Activated CD4-positive, alpha-beta T cell treated with anti-CD3 and anti-CD28 coated beads, Interleukin-2, amount 50 U/mL, for 16 hours (primary cell): ENCODE measurements at places on chromosomes 12 and 14.

DNA sequence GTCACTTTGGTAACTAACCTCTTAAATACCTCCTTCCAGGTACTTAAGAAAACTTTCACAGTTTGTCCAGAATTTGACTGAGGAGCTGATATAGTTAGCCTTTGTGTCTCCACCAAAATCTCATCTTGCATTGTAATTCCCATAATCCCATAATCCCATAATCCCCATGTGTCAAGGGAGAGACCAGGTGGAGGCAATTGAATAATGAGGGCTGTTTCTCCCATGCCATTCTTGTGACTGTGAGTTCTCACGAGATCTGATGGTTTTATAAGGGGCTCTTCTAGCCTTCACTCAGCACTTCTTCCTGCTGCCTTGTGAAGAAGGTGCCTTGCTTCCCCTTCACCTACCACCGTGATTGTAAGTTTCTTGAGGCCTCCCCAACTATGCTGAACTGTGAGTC, 7.8 kb upstream of the NOVA1 start:
- no peak for DNase-seq

- DNase-seq: no peak
Measured at GRCh38 chr12:130249376-130249775, 87.1 kb downstream of the FZD10 start.

GRCh38 chr12:131917139-131917710, 11.9 kb upstream of the PUS1 start:
- no peak for DNase-seq

DNA sequence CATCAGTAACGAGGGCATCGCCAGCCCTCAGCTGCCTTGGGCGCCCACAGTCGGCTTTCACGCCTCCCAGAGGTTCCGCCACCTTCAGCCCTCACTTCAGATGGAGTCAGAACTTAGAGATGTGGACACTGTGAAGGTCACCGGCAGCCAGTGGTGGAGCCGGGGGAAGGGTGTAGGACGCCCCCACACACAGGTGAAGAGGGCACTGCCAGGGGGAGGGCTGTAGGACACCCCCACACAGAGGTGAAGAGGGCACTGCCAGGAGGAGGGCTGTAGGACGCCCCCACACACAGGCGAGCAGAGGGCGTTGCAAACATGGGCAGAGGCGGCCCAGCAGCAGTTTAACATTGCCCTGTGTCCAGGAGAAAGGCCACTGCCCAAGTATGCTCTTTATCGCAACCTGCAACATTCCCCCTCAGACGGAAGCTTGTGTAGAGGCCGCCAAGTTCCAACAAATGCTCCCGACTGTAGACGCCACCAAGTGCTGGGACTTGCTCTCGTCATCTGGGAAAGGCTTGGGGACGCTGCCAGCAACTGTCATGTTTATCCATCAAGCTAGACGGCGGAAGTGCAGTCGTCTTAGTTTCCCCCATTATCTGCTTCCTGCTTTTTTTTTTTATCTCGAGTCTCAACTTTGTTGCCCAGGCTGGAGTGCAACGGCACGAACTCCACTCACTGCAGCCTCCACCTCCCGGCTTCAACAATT, 4.9 kb upstream of the ANKLE2 start:
- no peak for DNase-seq

GRCh38 chr12:93109551-93110203, 180.6 kb upstream of the EEA1 start:
- DNase-seq: peak; percentile 25

DNA sequence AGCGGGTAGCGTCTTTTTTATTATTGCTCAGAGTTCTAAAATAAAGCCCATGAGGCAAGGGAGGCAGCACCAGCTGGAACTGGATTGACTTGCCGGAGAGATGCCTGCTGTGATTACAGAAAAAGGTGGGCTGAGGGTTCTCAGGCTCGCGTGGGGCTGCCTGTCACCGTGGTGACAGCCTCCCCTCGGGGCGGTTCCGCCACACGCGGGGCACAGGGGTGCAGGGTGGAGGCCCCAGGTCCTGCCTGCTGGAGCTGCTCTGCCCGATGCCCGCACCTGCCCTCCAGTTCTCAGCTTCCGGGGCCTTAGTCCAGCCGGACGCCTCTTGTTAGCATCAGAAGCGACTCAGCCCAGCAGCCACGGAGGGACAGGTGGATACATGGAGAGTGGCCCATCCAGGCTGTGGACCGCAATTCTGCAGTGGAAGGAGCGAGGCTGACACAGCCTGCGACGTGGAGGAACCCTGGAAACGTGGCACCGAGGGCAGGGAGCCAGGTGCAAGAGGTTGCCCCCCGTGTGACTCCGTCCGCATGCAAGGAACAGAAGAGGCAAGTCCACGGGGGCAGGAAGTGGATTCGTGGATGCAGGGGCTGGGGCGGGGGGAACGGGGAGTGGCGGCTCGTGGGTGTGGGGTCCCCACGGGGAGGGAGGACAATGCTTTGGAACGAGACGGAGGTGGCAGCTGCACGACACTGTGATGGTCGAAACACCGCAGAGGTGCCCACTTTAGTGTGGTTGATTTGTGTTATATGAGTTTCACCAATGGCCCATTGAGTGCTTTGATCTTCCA, 79.5 kb downstream of the GALNT9 start:
- no peak for DNase-seq

DNA sequence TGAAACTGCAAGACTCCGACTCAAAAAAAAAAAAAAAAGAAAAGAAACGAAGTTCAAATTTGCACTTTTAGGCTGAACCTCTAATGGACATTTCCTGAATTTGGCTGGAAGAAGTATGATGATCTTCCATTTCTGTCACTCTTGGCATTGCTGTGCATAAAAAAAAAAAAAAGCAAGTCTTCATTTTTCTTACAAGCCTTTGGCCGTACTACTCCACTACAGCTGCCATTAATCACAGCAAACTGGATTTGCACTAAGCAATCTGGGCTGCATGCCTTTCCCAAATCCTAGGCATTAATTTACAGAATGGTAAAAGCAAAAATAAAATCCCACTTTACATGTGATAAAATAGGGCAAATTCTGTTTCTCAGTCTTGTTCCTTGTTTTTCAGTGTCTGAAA, 7.1 kb downstream of the CSRP2 start:
- DNase-seq: no peak

DNA sequence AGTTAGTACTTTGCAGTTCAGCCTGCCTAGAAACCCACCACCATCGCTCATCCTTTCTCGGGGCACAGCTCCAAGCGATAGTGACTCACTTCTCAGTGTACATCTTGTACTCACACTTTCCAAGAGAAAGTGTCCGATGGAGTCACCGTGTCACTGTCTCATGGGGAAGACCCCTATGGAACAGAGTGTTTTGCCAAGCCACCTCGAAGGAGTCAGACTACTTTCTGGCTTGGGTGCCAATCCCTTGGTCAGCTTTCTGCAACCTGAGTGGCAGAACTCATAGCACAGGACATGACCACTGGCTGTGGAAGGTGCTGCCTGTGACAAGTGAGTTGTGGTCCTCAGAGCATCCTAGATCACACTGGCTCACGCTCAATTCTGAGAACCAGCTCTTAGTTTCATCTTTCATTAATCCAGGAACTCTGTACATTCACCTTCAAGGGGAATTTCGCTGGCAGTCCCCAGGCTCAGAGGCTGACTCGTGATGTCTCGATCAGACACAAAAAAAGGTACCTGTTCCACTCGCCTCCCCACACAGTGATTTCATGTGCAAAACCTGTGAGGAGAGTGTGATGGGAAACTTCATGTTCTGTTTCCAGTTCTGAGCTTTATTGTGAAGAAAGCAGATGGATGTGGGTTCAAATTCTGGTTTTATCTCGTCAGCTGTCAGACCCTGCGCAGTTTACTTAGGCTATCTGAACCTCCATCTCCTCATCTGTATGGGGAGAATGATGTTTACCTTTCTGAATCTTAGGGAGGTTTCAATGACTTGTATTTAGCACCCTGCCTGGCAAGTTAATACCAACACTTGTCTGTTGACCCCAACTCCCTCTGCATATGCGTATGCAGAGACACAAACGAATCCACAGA, 127.3 kb upstream of the CCND2 start:
- peak; percentile 79 for DNase-seq

GRCh38 chr12:51000245-51000644, 25.9 kb downstream of the SLC11A2 start:
- DNase-seq: no peak

DNA sequence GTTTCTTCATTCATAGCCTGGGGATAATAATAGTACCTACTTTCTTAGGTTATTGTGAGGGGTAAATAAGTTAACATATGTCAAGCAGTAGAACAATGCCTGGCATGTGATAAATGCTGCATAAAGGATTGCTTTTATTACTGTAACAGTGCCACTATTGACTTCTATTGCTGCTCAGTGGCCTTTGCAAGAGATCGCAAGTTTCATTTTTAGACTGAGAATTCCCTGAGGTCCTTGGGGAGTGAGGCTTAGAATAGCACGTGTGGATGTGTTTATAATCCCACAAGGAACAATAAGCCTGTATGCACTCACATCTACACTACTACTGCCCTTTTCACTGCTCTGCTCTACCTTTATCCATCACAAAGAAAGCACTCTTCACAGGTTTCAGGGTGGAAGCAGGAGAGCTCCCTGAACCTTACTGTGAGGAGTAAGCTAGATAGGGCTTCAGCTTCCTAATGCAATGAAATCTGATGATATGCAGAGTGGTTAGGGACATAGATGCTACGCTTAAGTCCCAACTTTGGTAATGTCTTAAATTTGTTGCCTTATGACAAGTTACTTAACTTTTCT, 302.6 kb downstream of the SNAPC1 start:
- no peak for DNase-seq

DNA sequence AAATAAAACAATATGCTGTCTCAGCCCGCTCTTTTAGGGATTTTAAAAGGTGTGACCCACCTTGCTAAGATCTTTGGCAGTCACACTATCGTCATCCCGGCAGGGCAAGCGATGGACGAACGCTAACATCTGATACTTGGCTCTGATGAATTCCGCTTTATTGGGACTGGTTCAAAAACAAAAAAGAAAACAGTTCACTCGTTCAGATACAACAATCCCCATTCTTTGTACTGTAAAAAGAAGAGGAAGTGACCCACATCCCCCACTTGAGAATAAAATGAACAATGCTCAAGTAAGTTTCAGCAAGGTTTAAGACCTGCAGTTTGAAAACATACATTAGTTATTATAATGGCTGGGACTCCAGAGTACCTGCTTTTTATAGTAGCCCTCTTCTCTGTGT, 7.3 kb downstream of the GIT2 start:
- no peak for DNase-seq

DNA sequence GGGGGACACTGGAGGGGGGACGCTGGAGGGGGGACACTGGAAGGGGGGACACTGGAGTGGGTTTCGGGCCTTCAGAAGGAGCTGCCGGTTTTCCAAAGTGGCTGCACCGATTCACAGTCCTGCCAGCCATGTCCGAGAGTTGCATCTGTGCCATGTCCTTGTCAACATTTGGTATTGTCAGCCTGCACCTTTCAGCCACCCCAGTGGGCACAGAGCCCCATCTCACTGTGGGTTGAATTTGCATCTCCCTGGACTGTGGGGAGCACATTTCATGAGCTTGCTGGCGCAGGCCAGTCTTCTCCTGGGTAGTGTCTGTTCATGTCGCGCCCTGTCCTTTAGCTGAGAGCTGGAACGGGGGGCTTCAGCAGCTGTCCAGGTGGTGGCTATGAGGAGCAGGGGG, 72.7 kb downstream of the GALNT9 start:
- no peak for DNase-seq

DNA sequence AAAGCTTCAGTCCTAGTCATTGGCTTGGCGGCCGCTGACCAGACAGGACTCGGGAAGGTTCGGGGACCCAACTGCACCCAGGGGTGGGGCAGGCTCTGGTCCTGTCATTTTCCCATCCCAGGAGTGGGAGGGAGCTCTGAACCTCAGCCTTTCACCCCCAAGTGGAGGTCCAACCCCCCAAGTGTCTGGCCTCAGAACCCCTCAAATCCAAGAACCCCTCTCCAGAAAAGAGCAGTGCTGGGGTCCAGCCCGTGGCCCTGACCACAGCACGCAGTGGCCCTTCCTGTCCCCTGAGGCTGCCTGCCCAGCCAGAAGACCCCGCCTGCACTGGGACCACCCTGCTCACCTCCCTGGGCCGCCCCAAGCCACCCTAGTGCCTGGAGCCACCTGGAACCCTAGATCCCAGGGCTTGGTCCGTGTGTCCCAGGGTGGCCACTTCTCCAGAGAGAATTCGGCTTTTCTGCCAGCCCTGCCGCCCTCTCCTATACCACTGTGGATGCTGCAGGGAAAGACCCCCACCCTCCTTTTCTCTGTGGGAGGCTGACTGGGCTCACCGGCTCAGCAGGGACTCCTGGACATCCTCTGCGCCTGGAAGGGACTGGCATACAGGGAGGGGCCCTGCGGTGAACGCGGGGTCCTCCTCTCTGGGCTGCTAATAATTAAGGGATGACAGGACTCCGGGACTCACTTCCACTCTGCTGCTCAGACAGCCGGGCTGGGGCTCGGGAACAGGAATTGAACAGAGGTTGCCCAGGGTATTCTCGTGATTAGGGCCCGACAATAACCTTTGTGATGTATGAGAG, 326.9 kb upstream of the SFSWAP start:
- no peak for DNase-seq

GRCh38 chr12:59597385-59597781, 1.6 kb downstream of the SLC16A7 start:
- peak; percentile 90 for DNase-seq

- DNase-seq: no peak
Measured at GRCh38 chr12:108211157-108211556, 82.1 kb downstream of the WSCD2 start.

DNA sequence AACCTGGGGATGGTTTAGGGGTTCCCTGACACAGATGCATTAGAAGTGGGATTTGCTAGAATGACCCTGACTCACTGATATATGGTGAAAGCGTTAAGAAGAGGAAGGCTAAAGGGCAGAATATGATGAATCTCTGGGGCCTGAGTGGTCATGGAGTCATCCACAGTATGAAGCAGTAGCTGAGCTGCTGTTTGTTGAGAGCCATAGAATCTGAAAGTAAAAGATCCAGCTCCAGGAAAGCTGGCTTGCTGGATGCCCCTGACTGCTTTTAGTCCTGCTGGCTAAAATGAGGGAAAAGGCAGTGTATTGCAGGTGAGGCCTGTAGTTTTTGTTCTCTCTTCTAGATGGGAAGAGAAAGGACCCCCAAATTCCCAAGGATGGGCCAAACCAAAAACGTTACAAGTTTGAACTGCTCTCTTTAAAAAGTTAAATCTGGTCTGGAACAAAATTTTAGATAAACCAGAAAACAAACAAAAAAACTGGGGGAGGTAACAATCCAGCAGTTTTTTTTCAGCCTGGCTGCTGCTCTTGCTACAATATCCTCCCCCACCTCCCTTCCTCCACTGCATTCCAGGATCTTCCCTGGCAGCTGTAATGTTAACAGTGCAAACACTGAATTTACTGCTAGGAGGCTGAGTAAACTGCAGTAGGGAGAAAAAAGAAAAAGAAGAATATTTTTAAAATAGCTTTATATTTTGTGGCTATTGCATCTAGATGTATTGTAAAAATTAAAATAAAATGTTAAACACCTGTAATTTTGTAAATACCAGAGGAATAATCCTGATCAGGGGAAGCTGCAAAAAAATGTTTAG, 16.5 kb downstream of the SEL1L start:
- DNase-seq: no peak

- peak; percentile 33 for DNase-seq
Measured at GRCh38 chr12:47078733-47079467, 521 bp upstream of the PCED1B start.

GRCh38 chr14:94540031-94540794, 21.0 kb upstream of the SERPINA4 start:
- DNase-seq: no peak

GRCh38 chr12:47745485-47746041, 13.1 kb downstream of the RAPGEF3 start:
- DNase-seq: no peak
